ENCODE measurements at places on chromosomes 3 and 15.

GRCh38 chr15:98776607-98777281, 128.4 kb downstream of the IGF1R start:
- DNase-seq: no peak

DNA sequence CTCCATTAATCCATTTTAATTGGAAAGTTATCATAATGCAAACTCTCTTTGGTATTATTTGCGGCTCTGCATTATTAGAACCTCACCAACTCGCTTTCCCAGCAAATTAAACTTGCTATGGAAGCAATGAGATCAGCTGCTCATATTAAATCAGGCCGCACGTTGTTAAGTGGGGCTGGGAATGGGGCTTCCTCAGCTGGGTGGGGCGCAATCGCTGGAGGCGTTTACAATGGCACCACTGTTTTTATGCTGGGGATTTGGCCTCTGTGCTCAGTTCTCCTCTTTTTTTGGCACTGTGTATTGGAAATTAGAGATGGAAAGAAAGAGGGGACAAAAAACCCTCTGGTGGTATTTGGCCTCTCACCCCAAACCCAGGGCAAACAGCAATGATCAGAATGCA, 72.2 kb downstream of the RPLP1 start:
- no peak for DNase-seq

GRCh38 chr15:72967397-72967796, 84.9 kb upstream of the NEO1 start:
- DNase-seq: no peak

- no peak for DNase-seq
Measured at GRCh38 chr3:118955914-118956556, 78.6 kb downstream of the IGSF11 start.

DNA sequence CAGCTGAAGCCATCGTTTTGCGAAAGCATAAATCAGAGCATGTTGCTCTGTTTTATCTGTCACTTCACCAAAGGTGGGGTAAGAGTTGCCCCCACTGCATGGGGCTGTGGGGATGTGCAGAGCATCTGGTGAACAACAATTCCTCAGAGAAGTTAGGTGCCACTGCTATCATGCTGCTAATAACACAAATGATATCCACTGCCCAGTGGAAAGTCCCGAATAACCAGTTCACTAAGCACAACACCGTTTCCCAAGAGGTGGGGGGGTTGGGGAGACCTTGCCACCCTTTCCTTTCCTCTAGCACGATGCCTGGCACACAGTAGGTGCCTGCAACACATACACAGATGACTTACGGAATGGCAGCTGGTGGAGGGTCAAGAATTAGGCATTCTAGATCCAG, 38.6 kb downstream of the FAM3D start:
- DNase-seq: no peak

DNA sequence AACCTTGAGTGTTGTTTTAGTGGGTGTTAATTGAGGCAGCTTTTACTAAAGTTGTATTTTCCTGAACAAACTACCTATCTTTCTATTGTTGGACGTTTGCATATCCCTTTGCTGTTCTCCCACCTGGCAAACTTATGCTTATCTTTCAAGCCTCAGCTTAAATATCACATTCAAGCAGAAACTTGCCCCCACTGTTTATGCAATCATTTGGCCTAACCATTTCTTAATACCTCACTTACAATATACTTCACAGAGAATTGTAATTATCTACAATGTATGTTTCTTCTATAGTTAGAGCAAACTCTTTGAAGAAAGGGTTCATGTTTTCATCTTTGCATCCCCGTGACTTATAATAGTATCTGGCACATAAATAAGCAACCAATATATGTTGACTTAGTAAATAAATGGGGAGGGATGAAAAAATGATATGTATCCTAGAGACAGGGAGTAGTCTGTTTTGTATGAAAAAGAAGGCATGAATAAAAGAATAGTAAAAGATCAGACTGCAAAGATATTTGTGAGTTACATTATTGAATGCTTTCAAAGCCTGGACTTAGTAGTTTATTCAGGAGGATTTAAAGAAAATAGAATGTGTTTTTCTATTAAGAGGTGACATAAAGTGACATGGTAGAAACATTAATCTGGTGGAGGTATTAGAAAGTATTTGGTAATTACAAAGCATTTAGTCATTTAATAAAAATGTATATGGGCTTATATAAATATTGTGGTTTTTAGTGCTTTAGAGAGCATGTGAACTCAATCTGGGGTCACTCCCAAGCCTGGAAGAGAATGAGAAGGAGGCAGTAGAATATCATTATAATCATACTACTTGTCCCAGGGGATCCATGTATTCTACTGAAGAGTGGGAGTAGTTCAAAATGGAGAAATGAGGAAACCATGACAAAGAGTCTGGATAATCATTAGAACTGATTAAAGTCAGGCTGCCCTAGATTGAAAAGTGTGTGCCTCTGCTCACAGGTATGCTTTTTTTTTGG, 60.0 kb upstream of the DCBLD2 start:
- DNase-seq: no peak

DNA sequence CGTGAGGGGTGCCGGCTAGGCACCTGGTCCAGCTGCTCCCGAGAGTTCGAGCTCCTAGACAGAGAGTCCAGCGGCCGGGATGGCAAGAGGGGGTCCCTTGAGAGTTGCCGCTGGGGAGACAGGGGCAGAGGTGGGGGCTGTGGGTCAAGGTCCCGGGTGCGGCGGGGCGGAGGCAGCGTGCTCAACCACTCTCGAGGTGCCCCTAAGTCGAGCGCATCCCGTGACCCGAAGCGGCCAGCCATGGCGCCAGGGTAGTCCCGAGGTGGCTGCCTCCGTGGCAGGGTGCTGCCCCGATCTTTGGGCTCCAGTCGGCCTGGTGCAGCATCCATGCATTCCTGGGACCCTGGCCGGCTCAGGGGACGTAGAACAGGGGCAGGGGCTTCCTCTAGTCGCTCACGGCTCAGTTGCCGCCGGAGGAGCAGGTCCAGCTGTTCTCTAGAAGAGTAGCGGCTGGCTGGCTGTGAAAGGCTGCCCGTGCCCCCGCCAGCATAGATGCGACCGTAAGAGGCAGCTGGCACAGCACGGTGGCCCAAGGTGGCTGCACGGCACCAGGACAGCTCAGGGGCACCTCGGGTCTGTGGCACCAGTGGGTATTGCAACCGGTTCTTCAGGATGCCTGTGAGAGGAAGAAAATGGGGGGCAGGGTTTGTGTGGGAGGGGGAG, 4.8 kb upstream of the SLC26A6 start:
- DNase-seq: no peak

GRCh38 chr3:188534633-188535032, 380.7 kb downstream of the LPP start:
- DNase-seq: no peak

- no peak for DNase-seq
Measured at GRCh38 chr15:88710027-88710715, 71.4 kb downstream of the ISG20 start.

- DNase-seq: no peak
Measured at GRCh38 chr3:37833302-37834186, 28.1 kb upstream of the CTDSPL start.

DNA sequence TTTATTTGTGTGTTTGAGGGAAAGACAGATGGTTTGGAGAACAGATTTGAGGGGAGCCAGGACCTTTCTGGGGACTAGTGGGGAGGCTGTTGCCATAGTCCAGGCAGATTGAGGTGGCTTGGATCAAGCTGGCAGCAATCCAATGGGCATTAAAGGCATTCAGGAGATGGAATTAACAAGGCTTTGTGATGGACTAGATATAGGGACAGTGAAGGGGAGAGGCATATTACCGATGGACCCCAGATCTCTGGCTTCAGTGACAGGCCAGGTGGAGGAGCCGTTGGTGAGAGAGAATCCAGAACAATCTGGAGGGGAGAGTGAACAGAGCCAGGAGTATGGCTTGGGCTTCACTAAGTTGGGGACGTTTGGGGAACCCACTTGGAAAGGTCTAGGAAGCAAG, 124.8 kb downstream of the EEFSEC start:
- no peak for DNase-seq

DNA sequence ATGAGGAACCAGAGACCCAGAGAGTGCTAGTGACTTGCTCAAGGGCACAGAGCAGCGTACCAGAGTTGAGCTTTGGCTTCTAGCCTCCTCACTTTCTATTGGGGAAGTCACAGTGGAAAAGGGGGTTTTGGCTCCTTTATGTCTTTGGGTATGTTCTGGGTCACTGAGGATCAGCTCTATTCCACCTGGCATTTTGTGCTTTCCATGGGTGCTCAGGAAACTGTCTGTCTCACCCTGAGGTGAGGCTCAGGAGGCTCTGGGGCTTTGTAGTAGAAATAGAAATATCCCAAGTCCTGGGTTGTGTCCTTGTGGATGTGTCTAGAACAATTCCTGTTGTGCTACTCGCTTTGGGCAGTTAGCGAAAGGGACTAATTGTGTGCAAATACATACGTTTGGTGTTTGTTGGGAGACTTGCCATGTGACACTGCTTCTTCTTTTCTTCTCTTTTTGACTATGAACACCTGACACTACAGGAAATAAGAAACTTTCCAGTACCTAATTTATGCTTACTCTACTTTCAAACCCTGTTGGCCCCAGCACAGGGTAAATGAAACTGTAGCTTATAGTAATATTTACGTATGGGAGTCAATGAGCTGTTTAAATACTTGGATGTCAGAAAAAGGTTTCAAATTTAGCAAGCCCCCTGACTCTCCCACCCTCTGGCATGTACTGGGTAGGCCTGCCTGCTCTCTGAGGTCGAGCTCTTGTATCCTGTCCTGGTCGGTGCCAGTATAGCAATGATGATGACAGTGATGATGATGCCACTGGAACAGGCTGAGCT, 35.6 kb downstream of the SMAD3 start:
- DNase-seq: no peak

DNA sequence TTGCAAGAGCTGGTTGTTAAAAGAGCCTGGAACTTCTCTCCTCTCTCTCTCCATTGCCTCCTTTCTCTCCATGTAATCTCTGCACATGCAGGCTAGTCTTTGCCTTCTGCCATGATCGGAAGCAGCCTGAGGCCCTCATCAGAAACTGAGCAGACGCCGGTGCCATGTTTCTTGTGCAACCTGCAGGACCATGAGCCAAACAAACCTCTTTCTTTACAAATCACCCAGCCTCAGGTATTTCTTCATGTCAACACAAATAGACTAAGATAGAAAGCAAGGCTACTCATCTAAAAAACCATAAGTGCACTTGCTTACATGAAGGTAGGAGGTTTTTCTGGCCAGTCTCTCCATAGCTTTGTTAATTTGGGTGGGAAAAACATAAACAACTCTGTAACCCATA, 8.7 kb downstream of the PDZRN3 start:
- DNase-seq: no peak

GRCh38 chr3:157375342-157375986, 61.2 kb upstream of the PTX3 start:
- DNase-seq: no peak

- DNase-seq: no peak
Measured at GRCh38 chr15:81001152-81002008, 657 bp downstream of the TLNRD1 start.

- no peak for DNase-seq
Measured at GRCh38 chr3:42901073-42901415, 4.9 kb upstream of the ZNF662 start.

- DNase-seq: no peak
Measured at GRCh38 chr3:11631820-11632219, 11.9 kb downstream of the VGLL4 start.
